ENCODE measurements at places on chromosomes 1 and 21.

DNA sequence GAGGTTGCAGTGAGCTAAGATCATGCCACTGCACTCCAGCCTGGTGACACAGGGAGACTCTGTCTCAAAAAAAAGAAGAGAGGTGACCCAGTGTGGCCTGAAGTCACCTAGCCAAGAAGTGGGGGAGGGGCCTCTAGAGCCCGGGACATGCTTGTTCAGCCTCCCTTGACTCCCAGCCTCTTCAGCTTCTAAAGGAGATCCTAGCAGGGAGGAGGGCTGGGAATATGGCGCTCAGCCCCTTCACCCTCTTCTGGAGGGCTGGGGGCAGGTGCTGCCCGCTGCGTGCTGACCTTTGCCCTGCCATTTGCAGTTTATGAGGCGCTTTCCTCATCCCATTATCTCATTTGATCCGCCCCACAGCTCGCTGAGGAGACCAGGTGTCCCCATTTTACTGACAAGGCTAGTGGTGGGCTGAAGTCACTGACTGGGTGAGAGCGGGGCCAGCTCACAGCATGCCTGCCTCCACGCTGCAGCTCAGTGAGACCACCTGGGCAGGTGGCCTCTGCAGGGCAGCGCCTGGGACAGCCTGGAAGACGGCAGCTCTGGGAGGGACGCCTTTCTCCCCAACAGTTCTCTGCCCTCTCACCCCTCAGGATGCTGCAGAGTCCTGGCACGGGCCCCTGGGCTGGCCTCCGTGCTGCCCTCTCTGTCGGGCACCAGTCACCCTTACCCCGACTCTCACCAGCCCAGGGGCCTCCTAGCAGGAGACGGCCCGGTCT lies 7.5 kb downstream of the ELF3 start:
- DNase-seq = peak; percentile 74

DNA sequence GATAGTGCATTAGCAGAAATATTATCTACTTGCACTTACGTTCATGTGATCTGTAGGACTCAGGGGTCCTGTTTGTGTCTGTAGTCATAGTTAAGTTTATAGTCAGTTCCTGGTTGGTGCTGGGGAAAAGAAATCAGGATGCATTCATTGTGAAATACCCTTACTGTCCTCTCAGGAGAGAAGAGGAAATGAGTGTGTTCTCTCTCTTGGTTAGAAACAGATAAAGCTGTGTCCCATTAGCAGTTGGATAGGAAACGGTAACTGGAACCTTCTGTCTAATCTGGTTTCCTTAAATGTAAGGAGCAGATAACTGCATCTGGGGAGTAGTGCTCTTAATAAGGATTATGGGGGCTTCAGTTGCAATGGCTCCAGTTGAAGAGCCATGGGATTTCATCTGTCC lies 8.9 kb downstream of the SDCCAG8 start:
- no peak for DNase-seq

- DNase-seq = no peak
Observed at GRCh38 chr1:48608882-48609281, 136.9 kb upstream of the SPATA6 start.

DNA sequence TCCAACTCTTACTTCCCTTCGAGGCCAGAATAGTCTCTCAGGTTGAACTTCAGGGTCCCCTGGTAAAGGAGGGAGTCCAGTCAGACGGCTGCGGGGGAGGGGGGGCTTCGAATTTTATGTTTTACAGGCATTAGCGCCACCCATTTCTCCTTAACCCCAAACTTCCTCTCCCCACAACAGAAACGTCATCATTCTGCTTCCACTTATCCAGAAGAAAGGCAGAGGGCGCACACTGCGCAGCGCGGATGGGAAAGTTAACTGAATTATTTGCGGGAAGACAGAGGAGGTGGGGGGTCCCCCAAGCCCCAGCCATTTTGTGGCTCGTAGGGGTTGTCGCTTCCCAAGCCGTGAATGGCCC lies 529 bp upstream of the PRMT2 start:
- DNase-seq = peak; percentile 78

- no peak for DNase-seq
Observed at GRCh38 chr1:62841587-62842169, 57.7 kb downstream of the ATG4C start.

DNA sequence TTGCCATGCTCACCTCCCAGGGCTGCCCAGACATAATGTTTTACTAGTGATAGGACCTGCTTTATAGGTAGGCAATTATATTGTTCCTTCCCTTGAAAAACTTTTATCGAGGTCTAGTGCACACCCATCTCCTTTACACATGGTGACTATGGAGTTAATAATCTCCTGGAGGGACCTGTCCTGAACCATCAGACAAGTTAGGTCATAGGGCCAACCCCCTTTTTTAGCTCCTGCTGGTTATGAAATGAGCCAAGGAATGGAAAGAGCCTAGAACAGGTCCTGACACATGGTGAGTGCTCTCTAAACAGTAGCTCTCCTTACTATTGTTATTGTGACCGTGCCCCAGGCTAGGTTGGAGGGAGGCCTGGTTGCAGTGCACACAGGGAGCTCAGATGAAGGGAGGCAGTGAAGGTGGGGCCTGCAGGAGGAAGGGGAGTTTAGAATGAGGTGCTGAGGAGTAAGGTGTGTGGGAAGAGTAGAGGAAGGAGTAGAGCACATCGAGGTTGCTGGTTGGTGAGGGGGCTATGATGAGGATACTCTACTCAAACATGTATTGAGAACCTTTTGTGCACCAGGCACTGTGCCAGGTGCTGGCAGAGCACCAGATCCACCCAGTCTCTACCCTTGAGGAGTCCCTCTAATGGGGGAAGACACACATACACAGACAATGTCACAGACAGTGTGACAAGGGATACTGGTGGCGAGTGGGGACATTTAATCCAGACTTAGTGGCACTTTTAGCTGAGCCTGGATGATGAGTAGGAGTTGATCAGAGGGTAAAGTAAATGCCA lies 14.1 kb upstream of the LMNA start:
- no peak for DNase-seq

DNA sequence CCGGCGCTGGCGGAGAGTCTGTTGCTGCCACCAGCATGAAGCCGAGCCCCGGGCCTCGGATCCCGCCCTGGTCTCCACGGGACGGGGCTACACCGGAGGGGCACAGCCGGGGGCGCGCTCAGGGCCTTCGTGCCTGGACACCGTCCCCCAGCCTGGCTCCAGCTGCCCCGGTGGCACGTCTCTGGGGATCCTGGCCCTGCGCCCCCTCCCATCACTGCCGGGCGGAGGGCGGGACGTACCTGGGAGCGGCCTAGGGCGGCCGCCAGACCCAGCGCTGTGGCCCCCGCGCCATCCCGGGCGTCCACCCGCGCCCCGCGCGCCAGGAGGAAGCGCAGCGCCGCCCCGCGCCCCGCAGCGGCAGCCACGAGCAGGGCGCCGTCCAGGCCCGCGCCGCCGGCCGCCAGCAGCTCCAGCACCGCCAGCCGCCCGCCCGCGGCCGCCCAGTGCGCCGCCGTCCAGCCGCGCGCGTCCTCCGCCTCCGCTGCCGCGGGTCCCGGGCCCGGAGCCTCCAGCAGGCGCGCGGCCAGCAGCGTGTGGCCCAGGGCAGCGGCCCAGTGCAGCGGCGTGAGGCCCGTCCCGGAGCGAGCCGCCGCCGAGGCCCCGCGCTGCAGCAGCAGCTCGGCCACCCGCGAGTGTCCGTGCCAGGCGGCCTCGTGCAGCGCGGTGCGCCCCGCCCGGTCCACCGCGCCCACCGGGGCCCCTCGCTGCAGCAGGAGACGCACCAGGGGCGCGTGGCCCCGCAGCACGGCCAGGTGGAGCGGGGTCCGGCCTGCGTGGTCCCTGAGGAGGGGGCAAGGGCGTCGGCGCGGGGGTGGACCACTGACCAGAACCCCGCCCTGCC lies 1.0 kb downstream of the ANKRD65 start:
- peak; percentile 48 for DNase-seq

DNA sequence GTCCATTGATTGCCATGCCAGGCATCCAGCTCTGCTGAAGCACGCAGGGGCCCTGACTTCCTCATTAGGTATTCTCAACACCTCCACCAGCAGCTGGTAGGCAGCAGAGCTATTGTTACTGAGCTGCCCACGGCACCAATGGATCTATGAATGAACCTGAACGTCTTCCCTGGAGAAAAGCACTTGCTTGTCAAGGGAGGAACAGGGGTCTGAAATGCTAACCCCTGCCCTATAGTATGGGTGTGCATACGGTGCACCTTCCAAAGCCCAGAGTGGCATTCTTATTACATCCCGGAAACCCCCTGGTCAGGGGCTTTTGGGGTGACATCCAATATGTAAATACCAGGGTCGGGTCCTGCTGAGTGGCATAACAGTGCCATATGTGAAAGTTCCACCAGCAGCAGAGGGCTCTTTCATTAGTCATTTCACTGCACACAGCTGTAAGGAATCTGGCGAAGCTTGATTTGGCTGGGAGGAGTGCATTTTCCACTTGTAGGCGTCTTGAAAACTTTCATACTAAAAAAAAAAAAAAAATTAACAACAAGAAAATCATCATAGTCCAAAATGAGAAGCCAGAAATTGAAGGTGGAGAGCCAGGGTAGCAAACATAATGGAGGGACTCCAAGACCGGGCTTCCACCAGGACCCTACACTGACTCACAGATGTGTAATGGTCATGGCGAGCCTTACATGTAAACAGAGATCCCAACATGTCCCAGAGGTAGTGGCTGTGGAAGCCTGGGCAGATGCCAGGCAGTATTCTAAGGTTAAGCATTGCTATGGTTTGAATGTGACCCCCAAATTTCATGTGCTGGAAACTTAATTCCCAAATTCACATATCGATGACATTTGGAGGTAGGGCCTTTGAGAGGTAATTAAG lies 58.8 kb upstream of the PRDX6 start:
- no peak for DNase-seq

GRCh38 chr1:56545711-56546110 lies 33.7 kb downstream of the PLPP3 start:
- no peak for DNase-seq

DNA sequence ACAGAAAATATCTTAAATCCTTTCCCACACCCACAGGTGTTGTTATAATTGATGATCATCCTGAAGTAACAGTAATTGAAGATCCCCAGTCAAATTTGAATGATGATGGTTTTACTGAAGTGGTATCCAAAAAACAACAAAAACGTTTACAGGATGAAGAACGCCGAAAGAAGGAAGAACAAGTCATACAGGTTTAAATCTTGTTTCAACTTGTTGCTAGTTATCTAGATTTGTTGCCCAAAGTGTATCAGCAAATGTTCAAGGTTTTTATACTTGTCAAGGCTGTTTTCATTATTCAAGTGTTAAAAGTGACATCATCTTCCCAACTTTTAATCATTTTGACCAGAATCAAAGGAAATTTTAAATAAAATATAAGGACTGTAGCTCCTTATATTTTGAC lies 64.7 kb downstream of the PRRC2C start:
- DNase-seq = no peak

- DNase-seq = peak; percentile 94
Observed at GRCh38 chr21:31731857-31732596, at the start of gene SCAF4. SCAF4 (minus strand) TSS chr21:31732118; CDS start chr21:31731692, 426 bp downstream.

GRCh38 chr1:119294722-119295121 lies 73.9 kb upstream of the HAO2 start:
- DNase-seq = no peak

DNA sequence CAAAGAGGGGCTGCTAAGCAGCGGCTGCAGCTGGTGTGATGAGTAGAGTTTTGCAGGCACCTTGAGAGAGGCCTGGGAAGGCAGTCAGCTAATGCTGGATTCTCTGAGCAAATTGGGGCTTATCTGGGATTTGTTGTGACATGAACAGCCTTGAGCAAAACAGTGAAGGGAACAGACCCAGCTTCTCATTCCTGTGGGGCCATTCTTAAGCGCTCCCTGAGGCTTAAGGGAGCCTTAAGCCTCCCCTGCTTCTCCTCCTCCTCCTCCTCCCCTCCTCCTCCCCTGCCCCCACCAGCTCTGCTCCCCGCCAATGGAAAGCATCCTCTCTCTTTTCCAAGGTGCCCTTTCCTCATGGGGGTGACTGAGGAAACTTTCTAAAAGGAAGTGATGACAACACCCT lies 21.3 kb downstream of the HMGCS2 start:
- DNase-seq = no peak

DNA sequence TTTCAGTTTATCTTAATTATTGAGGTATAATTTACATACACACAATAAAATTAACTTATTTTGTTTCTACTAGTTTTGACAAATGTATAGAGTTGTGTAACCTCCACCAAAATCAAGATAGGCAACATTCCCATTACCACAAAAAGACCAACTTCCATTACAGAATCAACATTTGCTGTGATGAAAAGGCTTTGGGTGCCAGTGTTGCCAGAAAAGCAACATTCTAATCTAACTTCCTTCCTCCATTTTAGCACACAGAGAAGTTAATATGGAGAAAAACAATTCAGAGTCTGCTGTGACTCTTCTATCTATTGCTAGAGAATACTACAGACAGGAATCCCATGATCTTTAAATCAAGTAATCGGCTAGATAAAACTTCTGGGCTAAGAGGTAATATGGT lies 245.3 kb downstream of the RERE start:
- no peak for DNase-seq

- no peak for DNase-seq
Observed at GRCh38 chr1:25784575-25785051, 15.4 kb upstream of the SELENON start.

DNA sequence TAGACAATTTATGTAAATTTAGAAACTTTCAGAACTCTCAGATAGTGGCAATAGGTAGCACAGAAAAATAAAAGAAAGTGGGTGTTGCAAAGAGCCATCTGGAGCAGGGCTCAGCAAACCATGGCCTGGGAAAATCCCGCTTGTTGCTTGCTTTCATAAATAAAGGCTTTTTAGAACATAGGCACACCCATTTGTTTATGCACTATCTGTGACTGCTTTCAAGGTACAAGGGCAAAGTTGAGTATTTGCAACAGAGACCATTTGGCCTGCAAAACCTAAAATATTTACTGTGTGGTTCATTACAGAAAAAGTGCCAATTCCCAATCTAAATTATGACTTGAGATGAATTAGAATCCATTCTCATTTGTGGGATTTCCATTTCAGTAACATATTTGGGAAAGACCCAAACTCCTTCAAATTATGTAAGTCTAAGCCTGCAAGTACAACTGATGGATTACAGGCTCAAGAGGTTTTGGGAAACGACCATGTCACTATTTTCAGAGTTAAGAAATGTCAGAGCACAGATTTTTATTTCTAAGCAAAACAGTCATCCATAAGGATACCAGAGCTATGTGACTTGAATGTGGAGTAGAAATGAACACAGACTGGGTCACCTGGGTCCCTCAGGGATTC lies 43.5 kb upstream of the DPT start:
- no peak for DNase-seq

DNA sequence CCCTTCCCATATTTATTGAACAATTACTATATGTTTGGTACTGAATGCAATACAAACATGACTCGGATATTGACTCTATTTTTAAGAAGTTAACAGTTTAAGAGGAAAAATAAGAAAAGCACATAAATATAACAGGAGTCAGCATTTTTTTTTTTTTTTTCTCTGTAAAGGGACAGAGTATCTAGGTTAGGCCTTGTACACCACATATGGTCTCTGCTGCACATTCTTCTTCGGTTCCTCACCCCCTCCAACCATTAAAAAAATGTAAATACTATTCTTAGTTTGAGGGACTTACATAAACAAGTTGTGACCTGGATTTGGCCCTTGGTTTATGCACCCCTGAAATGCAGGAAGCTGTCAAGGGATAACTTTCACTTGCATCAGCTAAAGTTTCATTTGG lies 40.4 kb downstream of the PHC2 start:
- no peak for DNase-seq

- DNase-seq = peak; percentile 93
Observed at GRCh38 chr1:34865981-34866761, 6.6 kb upstream of the SMIM12 start.
